Stimulated activated CD4-positive, alpha-beta T cell treated with anti-CD3 and anti-CD28 coated beads, Interleukin-15, amount 100 ng/mL, for 1 hour (primary cell): ENCODE measurements at places on chromosomes 12 and 14.

- DNase-seq: no peak
Measured at GRCh38 chr12:121581686-121582429, 1.0 kb upstream of the KDM2B start.

DNA sequence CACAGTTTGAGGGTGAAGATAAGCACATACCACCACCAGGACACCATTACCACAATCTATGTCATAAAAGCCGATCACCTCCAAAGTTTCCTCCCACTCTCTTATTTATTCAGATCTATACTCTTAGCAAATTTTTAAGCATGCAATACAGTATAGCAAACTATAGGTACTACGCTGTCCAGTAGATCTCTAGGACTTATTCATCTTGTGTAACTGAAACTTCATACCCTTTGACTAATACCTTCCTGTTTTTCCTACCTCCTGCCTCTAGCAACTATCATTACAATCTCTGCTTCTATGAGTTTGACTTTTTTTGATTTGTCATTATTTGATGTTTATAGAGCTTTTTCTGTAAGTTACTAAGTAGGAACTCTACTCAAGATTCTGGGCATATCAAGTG is 84.5 kb upstream of the MANSC4 start:
- DNase-seq: no peak

- DNase-seq: no peak
Measured at GRCh38 chr14:49549446-49549845, 36.7 kb downstream of the RPS29 start.

DNA sequence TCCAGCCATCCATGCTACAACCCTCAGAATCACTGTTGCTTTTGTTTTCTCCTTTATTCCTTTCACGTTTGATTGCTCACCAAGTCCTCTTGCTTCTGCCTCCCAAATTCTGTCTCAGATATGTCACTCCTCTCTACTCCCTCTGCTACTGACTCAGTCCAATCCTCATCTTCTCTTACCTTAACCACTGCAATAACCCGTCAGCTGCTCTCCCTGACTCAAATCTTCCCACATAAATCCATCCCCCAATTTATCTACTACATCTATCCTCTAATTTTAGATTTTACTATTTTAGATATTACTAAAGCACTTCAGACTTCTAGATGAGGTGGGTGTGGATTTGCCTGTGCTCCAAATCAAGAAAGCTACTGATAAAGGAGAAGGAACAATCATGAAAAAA is 23.2 kb downstream of the EIF2B2 start:
- no peak for DNase-seq

DNA sequence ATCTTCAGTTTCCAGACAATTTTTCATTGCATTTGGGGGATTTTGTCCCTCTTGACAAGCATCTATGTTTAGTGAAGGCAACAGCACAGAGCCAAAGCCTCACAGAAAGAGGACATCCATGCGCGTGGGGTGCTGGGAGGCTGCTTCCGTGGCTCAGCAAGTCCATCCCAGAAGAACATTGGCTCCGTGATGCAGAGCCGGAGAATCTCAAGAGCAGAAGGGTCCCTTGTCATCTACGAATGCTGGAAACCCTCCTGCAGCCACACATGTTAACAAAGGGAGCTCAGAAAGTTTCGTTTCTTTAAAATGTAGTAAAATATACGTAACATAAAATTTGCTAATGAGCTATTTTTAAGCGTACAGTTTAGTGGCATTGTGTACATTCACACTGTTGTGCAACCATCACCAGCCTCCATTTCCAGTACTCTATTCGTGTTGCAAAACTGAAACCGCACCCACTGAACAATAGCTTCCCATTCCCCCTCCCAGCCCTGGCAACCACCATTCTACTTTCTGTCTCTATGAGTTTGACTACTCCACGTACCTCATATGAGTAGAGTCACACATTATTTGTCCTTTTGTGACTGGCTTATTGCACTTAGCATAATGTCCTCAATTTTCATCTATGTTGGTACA is 185.9 kb downstream of the TTC7B start:
- DNase-seq: no peak

DNA sequence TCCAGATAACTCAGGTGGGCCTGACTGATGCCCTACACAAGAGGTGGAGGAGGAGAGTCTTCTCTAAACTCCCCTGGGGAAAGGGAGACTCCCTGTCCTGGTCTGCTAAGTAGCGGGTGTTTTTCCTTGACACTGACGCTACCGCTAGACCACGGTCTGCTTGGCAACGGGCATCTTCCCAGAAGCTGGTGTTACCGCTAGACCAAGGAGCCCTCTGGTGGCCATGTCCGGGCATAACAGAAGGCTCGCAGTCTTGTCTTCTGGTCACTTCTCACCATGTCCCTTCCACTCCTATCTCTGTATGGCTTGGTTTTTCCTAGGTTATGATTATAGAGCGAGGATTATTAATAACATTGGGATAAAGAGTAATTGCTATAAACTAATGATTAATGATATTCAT is 965.5 kb downstream of the TMEM121 start:
- no peak for DNase-seq

GRCh38 chr14:24673534-24674203 is 39.7 kb upstream of the GZMB start:
- no peak for DNase-seq

GRCh38 chr12:26694402-26694801 is 138.6 kb downstream of the ITPR2 start:
- no peak for DNase-seq

DNA sequence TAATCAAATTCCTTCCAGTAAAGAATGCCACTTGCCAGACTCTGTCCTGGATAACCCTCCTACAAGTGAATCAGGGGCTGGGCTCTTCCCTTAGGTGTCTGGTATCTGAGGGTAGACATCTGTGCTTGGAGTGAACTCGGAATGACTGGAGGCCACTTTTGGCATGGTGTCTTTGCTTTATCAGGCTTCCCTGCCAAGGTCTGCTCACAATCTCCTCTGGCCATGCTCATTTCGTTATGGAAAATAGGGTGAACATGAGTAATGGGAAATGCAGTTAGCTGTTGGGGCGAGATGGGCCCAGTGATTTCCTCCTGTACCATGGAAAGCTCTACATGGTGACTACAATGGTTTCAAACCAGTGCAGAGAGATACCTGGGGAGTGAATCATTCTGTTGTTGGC is 212.9 kb downstream of the NRXN3 start:
- no peak for DNase-seq

GRCh38 chr12:79563021-79563740 is 127.6 kb downstream of the PAWR start:
- no peak for DNase-seq

DNA sequence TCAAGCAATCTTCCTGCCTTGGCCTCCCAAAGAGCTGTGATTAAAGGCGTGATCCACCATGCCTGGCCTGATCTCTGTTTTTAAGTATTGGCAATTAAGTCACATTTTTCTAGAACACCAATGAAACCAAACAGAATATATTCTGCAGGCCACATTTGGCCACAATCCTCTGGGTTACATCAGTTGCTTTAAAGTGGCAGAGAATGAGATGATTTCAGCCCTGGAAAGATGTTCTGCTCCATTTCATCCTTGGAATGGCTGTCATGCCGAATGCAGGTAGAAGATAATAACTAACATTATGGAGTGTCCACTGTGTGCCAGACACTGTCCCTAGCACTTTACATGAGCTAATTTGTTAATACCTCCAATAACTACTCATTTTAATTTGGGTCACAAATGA is 154.4 kb downstream of the PTPN11 start:
- no peak for DNase-seq

DNA sequence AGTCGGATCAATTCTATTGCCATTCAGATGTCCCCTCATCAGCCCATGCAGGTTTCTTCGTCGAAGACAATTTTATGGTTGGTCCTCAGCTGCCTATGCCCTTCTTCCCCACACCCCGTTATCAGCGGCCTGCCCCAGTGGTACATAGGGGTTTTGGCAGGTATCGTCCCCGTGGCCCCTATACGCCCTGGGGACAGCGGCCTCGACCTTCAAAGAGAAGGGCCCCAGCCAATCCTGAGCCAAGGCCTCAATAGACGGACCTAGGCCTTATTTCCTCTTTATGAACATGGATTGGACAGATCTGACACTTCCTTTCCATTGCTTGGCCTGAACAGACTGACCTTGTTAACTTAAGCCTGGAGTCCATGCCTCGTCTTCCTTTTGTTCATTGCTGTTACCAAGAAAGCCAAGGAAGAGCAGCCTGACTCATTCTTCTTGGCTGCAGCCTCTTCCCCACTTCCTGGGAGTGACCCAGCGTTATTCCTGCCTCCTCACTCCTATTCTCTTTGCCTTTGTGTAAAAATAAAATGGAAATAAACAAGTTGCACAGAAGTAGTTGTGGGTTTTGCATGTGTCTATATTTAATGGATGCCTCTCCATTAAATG is 156.5 kb upstream of the AMIGO2 start:
- DNase-seq: no peak

DNA sequence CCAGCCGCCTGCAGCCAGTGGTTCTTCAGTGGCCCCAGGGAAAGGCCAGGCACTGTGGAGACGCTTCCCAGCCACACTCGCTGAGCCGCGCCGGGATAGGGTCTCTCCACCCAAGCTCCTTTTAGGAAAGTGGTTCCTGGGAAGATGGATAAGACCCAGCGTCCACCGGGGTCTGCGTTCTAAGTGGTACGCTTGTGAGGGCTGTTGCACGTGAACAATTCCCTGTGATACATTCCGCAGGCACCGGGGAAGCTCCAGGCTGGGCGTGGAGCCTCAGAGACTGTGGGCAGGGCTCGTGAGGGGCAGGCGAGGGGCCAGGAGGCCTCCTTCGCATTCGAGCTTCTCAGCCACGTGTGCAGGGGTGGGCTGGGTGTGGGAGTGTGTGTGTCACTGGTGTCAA is 48.4 kb downstream of the GALNT9 start:
- DNase-seq: no peak

DNA sequence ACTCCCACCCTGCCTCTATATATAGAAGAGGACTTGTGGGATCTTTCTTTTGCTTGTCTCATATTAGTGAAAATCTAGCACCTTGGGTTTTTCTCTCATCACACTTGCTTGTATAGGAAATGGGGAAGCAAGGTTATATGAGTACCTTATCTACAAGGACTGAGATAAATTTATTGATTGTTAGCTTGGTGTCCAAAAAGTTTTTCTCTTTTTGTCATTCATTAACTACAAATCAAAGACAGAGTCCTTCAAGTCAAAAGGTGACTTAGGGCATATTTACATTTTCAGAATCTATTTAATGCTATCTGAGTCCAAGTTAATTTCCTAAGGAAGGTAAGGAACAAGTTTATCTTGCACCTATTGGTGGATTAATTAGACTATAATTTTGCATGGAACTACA is 92.7 kb downstream of the SNAPC1 start:
- no peak for DNase-seq

DNA sequence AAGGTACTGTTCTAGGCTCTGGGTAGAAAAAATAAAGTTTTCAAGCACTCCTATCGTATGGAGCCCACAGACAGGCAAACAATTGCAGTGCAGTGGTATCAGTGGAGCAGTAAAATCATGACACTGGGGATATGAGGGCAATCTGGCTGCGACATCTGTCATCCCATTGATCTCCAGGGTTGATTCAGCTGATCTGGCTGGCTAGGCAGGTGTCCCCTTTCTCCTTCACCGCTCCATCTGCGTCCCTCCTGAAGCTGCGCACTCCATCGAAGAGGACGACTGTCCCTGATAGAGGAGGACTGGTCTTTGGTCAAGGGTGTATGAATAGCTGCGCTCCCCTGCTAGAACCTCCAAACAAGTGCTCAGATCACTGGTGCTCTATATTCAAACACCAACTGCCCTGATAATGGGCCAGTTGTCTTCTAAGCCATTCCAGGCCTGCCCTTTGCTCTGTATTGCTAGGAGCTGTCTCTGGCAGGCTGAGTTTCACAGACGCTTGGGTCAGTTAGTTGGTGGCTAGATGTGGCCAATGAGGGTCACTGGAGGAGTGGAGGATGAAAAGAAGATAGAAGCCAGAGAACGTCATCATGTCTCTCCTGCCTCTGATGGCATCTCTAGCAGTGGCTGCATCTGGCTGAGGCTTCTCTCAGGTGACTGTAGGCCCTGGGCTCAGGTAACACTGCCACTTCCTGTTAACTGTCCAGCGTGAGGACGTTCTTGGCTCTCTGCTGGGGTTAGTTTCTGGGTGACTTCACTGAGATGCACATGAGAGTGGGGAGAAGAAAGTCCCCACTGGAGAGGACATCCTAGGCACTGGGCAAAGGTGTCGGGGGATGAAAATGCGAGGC is 205.0 kb upstream of the FOXN3 start:
- no peak for DNase-seq

- DNase-seq: no peak
Measured at GRCh38 chr14:39241637-39242036, 7.9 kb downstream of the MIA2 start.

GRCh38 chr12:46154221-46154985 is 114.4 kb downstream of the SLC38A1 start:
- DNase-seq: no peak

DNA sequence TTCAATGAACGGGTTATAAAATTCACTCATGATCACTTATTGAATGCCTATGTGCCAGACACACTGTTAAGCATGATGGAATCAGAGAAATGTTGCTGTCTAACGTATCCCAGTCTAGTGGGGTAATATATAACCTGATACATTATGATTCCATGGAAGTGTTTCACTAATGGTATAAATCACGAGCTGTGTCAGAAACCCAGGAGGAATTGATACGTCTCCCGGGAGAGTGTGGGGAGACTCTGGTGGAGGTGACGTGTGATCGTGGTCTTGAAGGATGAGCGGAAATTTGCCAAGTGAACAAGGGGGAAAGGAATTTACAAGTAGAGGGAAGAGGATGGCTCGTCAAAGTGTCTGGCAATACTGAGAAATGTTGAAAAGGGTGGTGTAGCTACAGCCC is 26.5 kb downstream of the MANSC1 start:
- no peak for DNase-seq

DNA sequence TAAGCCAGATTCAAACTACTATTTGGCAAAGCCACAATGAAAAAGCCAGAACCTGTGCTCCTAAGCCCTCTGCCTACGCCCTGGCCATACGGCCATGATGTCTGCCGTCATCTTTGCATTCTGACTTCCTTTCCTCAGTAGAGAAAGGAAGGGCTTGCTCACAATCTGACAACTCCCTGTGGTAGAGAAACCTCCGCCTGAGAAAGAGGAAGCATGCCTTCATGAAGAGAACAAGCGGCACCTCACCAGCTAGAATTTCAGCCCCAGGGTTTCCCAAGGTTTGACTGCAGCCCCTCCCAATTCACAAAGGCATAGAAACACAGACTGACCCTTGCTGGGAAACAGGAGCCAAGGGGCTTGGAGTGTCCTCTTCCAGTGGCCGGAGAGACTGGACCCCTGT is 25.7 kb downstream of the TEP1 start:
- no peak for DNase-seq
